Ovary (tissue), 10 donors: ENCODE measurements at places on chromosomes 2 and 18.
A peak's percentile ranks its signal among the peaks of the same experiment; 100 is the strongest.

DNA sequence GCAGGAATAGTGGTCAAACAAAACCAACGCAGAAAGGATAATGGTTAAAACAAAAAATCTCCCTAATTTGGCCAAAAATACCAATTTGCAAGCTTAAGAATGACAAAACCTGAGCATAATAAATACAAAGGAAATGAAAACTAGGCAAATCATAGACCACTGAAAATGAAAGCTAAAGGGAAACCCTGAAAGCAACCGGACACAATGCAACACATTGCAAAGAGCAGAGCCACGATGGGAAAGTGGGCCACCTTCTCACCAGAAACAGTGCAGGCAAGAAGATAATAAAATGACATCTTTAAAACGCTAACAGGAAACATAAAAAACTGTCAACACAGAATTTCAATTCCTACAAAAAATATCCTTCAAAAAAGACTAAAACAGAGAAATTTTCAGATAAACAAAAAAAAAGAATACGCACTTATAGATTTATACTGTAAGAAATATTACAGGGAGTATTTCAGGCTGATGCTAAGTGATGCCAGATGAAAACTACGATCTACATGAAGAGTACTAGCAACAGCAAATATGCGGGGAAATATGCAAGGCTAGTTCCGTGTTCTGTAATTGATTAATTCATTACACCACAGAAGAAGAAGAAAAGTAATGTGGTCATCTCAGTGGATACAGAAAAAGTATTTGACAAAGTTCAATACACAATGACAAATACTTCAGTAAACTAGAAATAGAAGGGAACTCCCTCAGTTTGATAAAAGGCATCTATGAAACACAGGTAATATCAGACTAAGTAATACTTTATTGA, 239.5 kb downstream of the L3MBTL4 start:
- no peak for DNase-seq

DNA sequence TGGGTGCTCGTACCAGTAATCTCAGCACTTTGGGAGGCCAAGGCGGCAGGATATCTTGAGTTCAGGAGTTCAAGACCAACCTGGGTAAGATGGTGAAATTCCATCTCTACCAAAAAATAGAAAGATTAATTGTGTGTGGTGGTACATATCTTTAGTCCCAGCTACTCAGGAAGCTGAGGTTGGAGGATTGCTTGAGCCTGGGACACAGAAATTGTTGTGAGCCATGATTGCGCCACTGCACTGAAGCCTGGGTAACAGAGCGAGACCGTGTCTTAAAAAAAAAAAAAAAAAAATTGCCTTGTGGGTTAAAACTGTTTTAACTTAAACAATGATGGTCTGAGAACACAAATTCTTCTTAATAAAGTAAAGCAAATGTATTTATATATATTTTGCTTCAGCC, 49.6 kb downstream of the ATP9B start:
- no peak for DNase-seq

DNA sequence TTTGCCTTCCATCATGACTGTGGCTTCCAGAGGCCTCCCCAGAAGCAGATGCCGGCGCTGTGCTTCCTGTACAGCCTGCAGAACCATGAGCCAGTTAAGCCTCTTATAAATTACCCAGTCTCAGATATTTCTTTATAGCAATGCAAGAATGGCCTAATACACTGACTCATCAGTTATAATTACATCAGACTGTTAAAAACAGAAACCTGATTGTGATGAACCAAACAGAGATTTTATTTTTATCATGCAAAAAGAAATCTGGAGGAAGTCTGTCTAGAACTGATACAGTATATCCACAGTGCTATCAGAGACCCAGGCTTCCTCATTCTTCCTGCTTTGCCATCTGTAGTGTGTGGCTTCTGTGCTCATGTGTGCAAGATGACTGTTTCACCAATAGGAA, 93.4 kb upstream of the MEX3C start:
- DNase-seq: no peak

- no peak for DNase-seq
These were observed 13.8 kb upstream of the GIGYF2 start for GRCh38 chr2:232683368-232683767.

- no peak for DNase-seq
These were observed 207.0 kb upstream of the CCDC68 start for GRCh38 chr18:55166260-55166598.

- DNase-seq: no peak
These were observed 226.5 kb upstream of the MMADHC start for GRCh38 chr2:149814049-149814448.

DNA sequence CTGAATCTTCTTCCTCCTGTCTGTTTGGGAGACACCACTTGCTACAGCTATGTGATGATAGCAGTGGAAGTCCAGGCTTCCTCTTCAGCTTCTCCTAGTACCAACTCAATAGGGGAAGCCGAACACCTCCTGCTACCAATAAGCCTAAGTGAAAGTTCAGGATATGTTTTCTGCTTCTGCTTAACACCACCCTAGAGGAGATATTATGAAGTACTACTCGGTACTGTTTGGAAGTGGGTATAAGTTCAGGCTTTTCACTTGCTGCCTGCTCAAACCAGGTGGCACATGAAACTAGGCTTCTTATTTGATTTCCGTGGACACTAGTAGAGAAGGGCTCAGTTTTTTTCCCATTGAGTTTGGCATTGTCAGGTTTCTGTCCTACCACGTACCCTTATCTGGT, 99.8 kb downstream of the PTPN4 start:
- no peak for DNase-seq

- no peak for DNase-seq
These were observed 2.9 kb downstream of the CEP68 start for GRCh38 chr2:65059071-65059470.

DNA sequence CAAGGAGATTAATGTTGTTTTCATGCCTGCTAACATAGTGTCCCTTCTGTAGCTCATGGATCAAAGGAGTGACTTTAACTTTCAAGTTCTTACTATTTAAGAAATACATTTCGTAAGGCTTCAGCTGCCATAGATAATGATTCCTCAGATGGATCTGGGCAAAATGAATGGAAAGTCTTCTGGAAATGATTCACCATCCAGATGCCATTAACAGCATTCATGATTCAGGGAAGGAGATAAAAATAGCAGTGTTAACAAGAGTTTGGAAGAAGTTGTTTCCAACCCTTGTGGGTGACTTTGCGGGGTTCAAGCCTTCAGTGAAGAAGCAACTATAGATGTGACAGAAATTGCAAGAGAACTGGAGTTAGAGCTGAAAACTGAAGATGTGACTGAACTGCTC, 17.0 kb downstream of the VRK2 start:
- DNase-seq: no peak

- peak; percentile 51 for DNase-seq
These were observed 11.2 kb downstream of the ANKAR start for GRCh38 chr2:189685540-189686229.

DNA sequence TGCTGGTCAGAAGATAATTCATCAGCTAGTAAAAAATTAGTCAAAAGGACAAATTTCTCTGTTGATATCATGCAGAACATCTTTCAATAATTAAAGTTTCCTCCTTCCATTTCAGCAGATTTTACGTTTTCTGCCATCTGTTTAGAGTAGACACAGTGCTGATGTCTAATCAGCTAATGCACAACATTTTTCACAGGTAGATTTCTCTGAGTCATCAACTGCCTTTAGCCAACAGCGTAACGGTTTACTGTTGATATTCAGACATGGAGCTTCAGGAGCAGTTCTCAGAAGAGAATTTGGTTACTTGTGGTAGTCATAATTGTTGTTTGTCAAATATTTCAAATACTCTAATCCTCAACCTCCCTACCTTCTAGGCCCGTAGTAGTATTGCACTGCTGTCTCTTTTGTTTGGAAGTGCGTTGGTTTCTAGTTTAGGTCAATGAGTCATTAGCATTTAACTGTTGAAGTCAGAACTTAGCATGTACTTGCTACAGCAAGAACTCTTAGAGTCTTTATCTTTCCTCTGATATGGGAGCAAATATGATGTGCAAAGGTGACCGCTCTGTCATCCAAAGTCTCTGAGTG, 86.8 kb upstream of the TFPI start:
- DNase-seq: no peak

- no peak for DNase-seq
These were observed 52.4 kb downstream of the BIN1 start for GRCh38 chr2:127054604-127054930.

DNA sequence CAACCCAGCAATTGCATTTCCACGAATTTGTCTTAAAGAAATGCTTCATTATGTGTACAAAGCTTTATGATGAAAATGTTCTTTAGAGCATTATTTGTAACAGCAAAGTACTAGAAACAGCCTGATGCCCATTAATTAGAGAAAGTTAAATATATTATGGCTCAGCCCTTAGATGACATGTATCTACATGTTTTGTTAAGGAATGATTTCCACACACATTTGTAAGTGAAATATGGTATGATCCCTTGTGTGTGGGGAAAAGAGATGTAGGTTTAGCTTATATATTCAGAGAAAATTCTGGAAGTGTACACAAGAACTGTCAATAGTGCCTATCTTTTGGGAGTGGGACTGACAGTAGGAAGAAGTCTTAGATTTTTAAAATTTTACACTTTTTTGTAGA, 3.8 kb upstream of the PTPN4 start:
- DNase-seq: no peak

GRCh38 chr18:57631697-57632096, 10.1 kb upstream of the NARS1 start:
- DNase-seq: no peak

DNA sequence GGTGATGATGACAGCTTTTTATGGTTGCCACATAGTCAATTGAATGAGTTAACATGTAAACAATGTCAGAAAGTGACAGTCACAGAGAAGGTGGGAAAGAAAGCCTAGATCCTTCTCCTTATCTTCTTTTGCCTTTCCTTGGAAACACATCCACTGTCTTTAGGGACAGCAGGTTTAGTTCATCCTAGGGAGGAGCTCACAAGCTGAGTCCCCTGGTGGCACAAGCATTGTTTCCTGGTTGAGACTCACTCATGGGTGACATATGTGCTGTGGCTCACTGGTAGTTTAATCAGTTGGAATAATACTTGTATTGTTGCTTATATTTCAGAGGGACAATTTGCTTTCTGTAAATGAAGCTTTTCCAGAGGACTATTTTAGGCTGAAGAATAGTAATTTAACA, 598.5 kb downstream of the CNTNAP5 start:
- DNase-seq: no peak

GRCh38 chr18:924987-925386, 20.3 kb downstream of the ADCYAP1 start:
- no peak for DNase-seq

DNA sequence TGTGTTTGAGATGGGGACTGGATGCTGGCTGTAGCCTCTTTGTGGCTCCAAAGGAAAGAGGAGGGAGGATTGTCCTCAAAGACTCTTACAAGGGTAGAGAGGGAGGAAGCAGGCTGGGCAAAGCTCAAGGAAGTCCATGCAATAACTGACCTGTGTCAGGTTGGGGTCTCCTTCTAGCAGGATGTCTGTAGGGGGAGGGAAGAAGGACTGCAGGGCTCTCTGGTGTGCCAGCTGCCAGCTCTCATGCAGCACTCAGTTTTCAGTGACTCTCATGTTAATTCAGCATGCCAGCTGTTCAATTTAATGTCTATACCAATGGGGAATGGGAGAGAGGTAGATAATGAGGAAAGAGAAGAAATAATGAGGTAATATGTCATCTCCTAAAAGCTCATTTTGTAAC, 85.3 kb upstream of the RANBP2 start:
- no peak for DNase-seq

- DNase-seq: no peak
These were observed 10.6 kb downstream of the CFLAR start for GRCh38 chr2:201126308-201127151.

- no peak for DNase-seq
These were observed 57.6 kb upstream of the RNF152 start for GRCh38 chr18:61950371-61950770.

DNA sequence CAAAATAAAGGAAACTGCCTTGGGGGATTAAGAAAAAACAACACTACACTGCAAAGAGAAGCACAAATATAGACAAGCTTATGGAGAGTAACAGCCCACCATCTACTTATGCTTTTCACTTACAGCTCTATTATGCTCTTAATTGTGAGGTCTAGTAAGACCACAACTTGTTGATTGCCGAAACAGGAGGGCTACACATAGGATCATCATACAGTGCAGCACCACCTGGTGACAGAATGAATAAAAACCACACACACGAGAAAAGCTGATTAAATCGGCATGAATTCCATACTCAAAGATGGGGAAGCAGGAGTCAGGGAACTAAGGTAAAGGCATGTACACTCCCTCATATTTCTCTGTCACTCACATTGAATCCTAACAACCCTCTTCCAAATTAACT, 259.2 kb downstream of the IKZF2 start:
- DNase-seq: no peak

DNA sequence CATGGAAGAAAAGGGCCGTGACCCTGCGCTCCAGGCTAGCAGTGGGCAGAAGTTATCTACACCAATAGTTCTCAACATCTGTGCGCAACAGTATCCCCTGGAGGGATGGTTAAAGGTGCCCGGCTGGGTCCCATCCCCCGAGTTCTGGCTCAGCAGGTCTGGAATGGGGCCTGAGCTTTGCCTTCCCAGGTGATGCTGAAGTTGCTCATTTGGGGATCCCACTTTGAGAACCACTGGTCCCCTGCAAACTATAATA, 31.1 kb downstream of the DNMT3A start:
- no peak for DNase-seq

- DNase-seq: no peak
These were observed 6.8 kb downstream of the ZNF397 start for GRCh38 chr18:35247412-35248249.

- no peak for DNase-seq
These were observed 213.1 kb downstream of the EXOC6B start for GRCh38 chr2:72612614-72613160.

- DNase-seq: no peak
These were observed 109.1 kb upstream of the CRIM1 start for GRCh38 chr2:36246320-36246990.

DNA sequence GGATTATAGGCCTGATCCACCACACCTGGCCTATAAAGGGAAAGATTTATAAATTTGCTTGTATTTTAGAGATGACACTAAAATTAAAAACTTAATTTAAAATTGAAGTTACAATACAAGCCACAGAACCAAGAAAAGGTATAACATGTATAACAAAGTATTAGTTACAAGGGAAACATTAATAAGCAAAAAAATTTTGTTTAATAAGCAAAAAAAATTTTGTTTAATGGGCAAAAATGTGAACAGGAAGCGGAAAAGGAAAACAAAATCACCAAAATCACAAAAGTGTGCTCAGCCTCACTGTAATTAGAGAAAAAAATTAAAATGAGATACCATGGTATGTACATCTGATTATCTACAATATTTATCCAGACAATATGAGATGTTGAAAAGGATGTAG, 15.9 kb upstream of the NDUFV2 start:
- no peak for DNase-seq

DNA sequence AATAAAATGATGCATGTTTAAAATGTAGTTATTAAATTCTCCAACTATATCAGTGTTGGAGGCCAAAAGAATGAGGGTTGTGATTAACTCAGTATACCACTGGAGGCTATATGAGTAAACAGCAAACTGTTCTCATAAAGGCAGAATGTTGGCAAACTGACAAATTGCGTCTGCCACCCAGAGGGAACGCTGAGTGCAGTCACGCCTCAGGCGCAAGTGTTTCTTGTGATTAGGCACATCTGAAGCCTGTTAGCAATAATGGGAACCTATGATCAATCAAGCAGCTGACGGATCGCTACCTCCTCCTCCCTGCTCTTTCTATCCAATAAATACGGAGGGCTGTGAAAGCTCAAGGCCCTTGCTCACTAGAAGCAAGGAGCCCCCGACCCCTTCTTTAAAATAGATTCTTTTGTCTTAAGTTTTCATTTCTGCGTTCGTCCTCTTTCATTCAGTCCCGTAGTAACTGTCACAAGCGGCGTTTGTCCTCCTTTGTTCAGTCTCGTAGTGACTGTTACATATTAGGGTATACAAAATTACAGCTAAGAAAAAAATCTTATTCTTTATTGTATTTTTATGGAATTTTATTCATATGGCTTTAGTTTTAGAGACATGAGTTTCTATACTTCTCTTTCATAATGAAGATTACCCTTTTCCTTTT, 16.3 kb upstream of the RMND5A start:
- DNase-seq: no peak
